ENCODE measurements at places on chromosomes 2 and 18.

- no peak for DNase-seq
Observed at GRCh38 chr2:127176371-127177311, 43.5 kb downstream of the CYP27C1 start.

DNA sequence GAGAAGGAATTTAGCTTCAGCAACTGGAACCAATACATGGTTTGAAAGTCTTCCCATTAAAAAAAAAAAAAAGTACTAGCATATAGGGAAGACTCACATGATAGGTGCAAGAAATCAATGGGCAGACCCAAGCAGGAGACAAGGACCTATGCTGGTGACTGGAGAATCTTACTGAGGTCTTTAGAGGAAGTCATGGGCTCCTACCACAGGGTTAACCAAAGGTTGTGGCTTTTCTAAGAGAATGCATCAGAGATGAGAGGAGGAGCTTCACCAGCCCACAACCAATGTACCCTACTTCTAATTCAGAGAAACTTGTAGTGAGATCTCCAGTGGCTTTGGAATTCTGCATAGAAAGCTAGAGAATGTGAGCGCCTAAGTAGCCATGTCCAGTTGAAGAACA, 207.4 kb downstream of the NCKAP5 start:
- no peak for DNase-seq

- no peak for DNase-seq
Observed at GRCh38 chr2:109423556-109424359, 190.0 kb downstream of the SEPTIN10 start.

- no peak for DNase-seq
Observed at GRCh38 chr18:55337138-55337537, 250.9 kb downstream of the TCF4 start.

DNA sequence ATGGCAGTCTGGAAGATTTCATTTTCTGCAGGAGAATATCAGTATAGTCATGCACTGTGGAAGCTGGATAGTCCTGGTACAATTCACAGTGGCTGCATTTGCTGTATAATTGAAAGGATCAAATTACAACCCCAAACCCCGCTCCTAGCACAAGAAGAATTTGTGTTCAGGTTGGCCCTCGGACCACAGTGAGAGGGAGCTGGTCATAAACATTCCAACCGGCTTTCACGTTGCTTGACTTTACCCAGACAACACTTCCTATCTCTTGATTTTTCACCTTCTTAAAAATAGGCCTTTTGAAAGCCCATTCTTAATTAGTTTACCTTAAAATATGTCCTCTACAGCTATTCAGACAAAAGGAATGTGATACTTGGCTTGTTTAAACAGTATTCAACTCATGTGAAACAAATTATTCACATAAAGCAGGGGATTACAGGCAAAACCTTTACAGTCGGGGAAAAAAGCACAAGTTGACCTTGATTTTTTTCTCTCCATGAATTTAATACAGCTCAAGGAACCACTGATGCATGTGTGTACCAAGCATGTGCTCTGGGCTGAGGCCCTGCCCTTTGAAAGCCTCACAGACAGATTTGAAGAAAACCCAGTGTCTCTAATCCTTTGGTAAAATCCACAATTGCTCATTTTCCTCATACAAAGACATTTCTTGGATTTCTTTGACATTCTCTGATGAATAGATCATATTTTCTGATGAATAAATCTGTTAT, 143.0 kb upstream of the SOX11 start:
- no peak for DNase-seq

DNA sequence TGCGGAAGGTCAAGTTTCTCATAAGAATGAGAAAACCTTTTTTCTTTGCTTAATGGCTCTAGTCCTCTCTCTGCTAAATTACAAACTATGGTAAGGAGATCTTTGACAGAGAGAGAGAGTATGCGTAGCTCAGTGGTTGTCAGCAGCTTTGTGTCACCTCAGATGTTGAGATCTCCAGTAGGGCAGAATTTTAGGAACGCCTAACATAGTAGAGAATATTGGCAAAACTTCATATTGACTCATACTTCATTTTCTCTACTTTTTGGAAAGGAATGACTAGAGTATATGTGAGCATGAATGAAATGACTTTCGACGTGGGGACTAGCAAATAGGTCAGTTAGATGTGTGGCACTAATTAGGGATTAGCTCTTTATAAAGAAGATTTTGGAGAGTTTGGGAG, 64.0 kb downstream of the WDR7 start:
- no peak for DNase-seq

GRCh38 chr2:182302174-182302573, 124.7 kb downstream of the PDE1A start:
- DNase-seq = no peak

DNA sequence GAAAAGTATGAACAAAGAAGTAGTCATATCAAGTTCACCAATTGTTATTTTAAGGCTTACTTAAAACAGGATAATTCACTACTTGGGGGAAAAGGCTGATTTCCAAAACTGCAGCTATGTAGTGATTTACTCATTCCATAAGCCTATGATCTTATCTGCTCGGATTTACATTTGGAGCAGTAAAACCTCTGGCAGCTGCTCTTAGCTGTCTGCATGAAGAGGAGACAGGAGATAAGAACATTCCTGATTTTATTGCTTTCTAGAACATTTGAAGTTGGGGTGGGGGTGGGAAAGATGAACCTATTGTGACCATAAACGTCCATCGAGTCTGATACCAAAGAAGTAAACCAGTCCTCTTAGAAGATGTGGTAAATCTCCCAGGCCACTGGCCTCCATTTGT, 120.9 kb downstream of the MMADHC start:
- no peak for DNase-seq

- DNase-seq = no peak
Observed at GRCh38 chr2:21067859-21068537, 24.1 kb upstream of the APOB start.

DNA sequence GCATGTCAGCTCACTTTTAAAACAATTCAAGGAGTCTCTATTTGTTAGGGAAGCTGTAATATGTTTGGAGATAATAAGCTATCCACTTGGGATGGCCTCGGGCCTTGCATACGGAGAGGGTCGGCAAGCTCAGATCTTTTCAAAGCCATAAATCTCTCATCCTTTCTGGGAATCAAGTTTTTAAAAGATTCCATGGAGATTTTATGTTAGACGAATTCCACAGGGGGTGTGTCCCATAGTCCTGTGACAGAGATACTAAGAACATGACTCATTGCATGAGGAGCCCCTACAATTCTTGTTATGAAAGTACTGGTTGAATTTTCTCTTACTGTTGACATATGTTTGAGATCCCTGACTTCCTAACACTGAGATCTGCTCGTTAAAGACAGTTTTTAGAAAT, 108.7 kb downstream of the FEZ2 start:
- DNase-seq = no peak

DNA sequence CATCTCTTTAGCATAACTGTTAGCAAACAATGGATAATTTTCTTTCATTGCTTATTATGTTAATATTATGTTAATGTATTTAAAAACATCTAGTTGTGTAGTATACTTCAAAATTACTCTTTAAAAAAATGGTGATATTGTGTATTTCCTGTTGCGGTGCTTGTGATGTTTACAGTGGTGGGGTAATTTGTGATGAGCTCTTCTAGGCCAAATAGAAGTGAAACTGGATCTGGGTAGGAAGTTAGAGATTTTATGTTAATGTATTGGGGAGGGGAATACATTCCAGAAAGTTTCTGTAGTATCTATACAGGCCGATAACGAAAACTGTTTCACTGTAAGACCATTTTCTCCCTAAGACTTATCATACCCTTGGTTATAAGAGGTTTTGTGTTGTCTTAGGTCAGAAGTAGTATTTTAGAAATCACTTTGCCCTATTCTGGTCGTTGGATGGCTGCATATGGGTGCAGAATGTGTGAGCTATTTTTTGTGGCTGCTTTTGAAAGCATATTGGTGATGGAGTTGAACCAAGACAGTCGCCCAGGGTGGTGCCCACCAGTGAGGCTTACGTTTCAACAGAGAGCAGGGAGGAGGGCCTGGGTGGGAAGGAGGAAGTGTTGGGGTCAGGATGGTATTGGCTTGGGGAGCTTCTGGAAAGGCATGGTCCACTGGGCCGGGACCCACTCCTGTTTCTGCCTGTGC, 5.8 kb downstream of the TSHZ1 start:
- no peak for DNase-seq

DNA sequence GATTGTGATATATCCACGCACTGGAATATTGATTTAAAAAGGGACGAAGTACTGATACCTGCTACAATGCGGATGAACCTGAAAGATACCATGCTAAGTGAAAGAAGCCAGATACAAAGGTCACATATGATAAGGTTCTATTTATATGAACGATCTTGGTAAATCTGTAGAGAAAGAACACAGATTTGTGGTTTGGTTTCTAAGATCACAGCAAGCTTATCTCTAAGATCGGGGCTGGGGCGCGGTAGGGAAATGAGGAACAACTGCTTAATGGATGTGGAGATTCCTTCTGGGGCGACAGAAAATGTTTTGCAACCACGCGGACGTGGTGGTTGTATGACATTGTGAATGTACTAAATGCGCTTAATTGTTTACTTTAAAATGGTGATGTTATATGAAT, 60.1 kb downstream of the NEDD4L start:
- DNase-seq = no peak

GRCh38 chr2:85785027-85785822, 31.4 kb downstream of the ATOH8 start:
- DNase-seq = no peak

- DNase-seq = no peak
Observed at GRCh38 chr2:157349949-157350515, 24.4 kb upstream of the ERMN start.

DNA sequence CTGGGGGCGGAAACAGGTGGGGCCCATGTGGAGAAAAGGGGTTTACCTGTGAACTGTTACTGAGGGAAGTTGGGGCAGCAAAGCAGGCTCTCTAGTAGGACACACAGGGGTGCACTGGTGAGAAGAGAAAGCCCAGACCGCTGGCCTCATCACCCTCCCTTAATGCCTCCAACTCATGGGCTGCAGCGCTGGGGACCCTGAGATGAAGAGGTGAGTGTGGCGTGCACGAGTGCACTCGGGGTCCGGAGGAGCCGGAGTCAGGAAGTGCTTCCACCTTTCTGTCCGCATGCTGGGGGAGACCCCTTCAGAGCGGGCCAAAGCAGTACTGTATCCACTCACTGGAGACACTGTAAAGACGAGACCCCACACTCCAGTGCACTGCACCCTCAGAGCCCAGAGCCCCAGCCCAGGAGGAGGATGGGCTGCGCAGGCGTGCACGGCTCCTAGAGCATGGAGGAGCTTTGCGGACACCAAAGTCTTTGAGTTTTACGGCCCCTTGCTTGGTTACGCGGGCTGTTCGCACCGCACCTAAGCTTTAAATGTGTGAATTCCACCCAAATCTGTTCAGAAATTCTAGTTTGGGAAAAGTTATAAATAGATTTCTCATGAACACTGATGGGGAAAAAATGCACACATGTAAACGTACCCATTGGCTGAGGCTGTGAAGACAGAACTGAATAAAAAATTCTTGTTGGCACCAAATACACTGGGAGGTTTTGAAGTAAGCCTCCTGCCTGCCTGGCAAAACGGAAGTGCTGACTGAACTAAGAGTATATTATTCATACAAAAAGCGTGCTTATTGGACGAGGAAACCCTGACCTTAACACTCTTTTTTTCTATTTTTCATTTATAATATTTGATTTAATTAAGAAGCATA, 45.4 kb upstream of the PPP4R1 start:
- no peak for DNase-seq

DNA sequence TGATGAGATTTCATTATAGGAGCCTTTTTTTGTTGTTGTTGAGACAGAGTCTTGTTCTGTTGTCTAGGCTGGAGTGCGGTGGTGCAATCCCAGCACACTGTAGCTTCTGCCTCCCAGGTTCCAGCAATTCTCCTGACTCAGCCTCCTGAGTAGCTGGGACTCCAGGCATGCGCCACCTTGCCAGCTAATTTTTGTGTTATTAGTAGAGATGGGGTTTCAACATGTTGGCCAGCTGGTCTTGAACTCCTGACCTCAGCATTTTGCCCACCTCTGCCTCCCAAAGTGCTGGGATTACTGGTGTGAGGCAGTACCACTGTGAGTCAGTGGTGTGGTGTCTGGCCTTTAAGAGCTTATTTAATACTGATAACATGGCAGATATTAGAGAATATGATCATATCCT, 60.1 kb downstream of the MOB4 start:
- DNase-seq = no peak

- no peak for DNase-seq
Observed at GRCh38 chr18:63287691-63288220, 31.8 kb downstream of the BCL2 start.

DNA sequence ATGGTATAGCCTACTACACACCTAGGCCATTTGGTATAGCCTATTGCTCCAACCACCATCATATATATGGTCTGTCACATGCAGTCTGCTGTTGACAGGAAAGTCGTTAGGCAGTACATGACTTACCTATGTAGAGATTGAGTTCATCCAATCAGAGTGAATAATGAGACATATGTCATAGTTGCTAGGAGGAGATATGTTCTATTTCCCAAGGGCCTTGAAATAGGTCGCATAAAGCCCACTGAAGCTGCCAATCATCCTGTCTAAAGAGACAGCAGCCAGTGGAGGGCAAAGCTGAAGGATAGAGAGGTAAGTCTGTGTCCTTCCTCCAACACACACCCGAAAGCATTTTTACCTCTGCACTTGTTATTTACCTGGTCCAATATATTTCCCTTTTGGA, 263.4 kb downstream of the PTPRM start:
- DNase-seq = no peak

DNA sequence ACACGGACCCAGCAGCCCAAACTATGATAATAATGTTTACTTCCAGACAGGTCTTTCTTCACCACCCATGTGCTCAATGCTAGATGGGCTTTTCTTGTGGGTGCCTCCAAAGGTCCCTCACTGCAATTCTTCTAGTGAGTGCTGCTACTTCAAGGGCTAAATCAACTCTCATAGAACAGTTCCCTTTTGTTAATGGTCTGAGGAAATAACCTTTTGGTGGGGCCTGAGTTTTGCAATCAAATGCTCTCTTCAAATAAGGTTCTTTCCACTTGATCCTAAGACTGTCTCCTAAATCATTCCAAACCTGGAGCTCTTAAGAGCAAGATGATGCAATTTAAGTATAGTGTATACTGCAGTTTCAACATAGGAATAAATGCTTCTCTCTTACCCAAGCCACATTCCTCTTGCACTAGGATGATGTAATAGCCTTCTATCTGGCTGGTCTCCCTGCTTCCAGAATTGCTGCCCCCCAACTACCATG, 6.0 kb downstream of the NEMP2 start:
- no peak for DNase-seq

DNA sequence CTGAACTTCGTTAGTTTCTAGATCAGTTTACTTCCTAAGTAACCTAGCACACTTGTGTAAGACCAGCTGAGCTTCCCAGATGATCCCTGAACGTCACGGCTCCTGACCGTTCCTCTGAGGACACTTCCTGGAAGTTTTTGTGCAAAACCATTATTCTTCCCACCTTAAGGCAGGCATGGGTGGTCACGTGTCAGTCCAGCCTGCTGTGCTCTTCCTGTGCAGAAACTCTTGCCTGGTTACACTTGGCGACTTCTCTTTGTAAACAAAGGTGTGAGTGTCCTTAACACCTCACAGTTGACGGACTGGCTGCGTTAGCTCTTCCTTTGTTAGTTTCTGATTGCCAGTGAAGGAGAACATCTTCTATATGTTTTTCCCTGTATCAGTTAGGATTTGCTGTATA, 118.3 kb downstream of the SH3RF3 start:
- no peak for DNase-seq

- DNase-seq = no peak
Observed at GRCh38 chr2:230735884-230736283, 23.2 kb downstream of the CAB39 start.

GRCh38 chr18:79729611-79730010, 50.0 kb downstream of the CTDP1 start:
- DNase-seq = no peak

Measured in Panc1 (cell line).